Amygdala (tissue), 56 donors: ENCODE measurements at places on chromosomes 6 and 20.

GRCh38 chr6:170167657-170168159, 123.2 kb downstream of the DLL1 start:
- no peak for DNase-seq

DNA sequence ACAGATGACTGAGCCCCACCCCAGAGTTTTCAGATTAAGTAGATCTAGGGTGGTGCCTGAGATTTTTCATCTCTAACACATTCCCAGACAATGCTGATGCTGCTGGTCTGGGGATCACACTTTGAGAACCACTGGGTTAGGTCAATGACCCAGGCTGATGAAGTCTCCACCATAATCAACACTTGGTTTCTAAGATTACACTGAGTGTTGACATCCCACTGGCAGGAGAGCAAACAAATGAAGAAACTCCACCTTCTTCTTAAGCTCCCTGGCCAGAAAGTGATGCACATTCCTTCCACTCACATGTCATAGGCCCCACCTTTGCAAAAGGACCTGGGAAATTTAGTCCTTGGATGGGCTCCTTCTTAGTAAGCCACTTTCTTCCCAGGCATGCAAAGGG, 53.1 kb downstream of the MAFB start:
- DNase-seq: no peak

DNA sequence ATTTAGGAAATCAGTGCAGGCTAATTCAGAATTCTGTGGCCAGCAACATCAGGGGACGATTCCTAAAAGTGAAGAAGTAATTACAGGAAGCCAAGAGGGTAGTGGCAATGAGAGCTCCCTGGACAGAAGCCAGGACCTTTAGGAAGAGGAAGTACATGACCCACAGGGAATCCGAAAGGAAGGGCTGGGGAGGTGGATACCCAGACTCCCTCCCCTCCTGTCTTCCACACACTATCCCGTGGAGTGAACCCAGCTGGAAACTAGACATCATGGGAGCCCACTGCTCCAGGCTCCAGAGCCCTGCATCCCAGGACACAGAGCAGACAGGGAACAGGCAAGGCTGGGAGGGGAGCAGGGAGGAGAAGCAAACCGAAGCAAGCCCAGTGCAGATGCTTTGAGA, 83.0 kb downstream of the SNX5 start:
- DNase-seq: no peak

DNA sequence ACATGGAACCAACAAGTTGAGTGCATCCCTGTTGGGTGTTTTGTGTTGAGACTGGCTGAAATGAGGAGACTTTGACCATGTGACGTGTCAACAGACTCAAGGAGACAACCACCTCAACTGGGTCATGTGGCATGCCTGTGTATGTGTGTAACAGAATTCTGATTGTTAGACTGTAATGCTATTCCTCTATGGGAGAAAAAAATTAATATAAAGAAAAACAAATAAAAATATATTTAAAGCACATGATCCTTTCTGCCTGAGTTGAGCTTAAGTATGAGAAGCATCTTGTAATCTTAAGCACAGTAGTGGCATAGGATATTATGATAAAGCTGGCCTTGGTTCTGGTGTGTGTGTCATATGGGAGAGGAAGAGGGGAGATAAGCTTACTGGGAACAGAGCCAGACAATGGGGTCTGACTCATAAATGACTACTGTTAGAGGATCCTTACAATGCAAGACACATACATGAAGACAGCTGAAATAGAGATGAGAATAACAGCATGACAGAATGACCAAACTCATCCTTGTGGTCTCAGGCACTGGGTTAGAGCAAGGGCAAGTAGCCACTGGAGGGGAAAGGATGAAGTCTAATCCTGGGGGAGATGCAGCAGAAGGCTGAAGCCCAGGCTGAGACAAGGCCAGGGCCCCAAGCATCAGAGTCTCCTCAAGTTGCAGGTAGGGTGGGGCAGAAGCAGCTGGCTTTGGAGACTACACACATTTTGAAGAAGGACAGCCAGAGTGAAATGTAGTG, 9.2 kb downstream of the TP53INP2 start:
- no peak for DNase-seq

DNA sequence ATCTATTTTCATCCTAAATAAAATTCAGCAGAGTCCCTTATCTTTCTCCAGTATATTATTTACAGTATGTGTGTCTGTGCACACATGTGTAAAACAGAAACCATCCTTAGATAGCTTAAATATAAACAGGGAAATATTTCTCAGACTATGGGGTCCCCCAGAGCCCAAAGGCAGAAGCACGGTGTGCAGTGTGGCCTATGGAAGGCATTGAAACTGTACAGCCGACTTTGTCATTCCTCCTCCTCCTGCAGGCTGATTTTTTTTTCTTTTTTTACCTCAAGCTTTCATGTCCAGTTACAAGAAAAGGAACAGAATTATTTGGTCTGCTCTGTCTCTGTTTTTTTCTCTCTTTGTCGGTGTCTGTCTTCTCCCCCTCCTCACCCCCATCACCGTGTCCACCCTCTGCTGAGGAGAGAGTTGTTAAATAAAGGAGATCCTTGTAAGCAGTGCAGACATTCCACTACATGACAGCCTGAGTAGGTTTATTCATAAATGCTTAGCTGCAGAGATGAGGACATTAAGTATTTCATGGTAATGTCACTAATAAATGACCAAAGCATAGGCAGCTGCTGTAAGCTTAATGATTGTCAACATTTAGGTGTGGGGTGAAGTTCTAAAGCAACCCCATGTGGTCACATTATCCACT, 31.8 kb upstream of the SLC35D3 start:
- no peak for DNase-seq

DNA sequence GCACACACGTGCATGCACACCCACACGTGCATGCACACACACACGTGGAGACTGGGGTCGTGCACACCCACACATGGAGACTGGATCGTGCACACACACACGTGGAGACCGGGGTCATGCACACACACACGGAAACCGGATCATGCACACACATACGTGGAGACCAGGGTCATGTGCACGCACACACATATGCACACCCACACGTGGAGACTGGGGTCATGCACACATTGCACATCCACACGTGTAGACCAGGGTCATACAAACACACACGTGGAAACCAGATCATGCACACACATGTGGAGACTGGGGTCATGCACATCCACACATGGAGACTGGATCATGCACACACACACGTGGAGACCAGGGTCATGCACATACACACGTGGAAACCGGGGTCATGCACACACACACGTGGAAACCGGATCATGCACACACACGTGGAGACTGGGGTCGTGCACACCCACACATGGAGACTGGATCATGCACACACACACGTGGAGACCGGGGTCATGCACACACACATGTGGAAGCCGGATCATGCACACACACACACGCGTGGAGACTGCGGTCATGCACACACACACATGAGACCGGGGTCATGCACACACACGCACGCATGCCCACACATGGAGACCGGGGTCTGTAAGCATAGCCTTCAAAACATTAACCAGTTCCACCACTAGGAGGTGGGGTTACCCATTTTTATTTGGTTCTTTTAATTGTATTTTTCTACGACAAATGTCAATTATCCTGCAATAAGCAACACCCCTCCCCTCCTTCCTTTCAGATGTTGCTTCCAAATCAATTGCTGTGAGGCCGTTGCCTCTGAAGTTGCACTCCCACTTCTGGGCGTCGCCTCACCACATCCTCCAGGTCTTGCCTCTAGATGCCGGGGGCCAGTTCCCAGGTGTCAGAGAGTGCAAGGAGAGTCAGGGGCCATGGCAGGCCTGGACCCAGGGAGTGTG, 95.8 kb downstream of the TMEM242 start:
- no peak for DNase-seq

DNA sequence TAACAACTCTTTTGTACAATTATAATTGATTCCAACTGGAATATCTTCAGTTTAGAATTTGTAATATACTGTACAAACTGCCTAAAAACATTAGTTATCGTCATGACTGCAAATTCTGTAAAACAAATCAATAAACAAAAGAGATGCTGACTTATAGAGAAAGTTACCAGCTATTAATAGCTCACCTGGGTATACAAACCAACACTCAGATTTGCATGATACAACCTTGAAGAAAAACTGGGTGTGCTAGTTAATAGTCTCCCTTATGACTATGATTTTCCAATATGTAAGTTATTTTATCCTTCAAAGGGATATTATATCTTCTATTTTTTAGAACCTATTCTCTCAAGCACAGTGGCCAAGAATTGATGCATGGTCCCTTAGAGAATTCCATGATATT, 698.5 kb downstream of the FRK start:
- no peak for DNase-seq

GRCh38 chr6:157884756-157885155, 61.7 kb downstream of the SNX9 start:
- DNase-seq: no peak

GRCh38 chr6:25219216-25219916, 59.8 kb upstream of the CARMIL1 start:
- no peak for DNase-seq

DNA sequence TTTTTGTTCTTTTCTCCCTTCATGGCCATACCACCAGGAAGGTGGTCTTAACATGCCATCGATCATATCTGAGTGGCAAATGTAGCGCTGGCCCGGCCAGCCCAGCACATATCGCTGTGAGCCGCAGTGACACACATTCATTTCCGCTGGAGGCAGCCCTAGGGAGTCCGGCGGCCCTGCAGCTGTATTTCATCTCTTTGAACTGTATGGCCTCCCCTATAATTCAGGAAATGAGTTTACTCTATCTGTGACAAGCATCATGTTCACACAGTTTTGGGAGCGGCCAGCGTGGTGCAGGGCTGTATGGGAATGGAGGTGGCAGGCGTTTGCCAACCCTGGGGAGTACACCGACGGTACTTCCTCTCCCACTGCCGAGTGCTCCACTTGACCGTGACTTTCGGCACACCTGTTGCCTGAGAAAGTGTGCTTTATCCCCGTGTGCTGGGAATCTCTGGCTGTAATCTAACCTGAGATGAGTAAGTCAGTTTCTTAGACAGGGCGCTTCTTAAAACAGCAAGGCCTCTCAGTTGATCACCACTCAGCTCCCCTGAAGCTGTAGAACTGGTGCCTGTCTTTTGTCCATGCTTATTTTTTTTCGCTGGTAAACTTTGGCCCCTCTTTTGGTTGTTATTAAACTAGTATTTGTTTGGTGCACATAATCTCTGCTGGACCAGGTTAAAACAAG, 257.1 kb upstream of the TAB2 start:
- no peak for DNase-seq

GRCh38 chr6:44002067-44002592, 125.1 kb downstream of the MRPL14 start:
- no peak for DNase-seq

DNA sequence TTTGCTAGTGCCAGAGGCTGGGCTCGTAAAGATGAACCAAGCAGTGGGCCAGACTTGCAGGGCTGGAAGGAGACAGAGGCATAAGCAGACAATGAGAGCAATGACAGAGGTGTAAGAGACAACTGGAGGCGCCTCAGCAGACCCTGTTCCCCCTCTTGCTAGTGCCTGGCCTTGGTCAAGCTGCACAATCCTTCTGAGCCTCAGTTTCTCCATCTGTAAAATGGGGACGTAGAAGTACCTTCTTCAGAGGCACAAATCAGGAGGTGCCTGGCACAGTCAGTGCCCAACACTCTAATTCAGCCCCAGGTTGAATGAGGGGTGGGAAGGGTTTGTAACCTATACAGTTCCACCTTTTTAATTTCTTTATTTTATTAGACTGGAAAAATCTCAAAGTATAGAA, 23.2 kb downstream of the BPIFB1 start:
- no peak for DNase-seq

- DNase-seq: no peak
Observed at GRCh38 chr20:48737434-48738093, 90.2 kb downstream of the PREX1 start.

DNA sequence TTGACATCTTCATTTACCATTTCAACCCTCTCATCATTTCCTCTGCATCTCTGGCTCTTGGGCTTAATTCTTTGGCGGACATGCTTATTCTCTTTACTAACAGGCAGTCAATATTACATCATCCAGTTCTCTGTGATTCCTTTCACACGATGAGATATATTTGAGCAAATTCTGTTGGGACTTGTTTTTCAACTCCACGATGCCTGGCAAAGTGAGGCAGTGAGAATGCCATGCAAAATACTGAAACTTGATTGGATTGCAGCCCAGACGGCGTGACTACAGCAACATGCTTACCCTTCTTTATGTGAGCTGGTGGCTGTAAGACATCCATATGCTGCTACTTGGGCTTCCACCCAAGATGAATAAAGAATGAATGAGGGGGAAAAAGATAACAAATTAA, 101.7 kb upstream of the SPACA1 start:
- no peak for DNase-seq

DNA sequence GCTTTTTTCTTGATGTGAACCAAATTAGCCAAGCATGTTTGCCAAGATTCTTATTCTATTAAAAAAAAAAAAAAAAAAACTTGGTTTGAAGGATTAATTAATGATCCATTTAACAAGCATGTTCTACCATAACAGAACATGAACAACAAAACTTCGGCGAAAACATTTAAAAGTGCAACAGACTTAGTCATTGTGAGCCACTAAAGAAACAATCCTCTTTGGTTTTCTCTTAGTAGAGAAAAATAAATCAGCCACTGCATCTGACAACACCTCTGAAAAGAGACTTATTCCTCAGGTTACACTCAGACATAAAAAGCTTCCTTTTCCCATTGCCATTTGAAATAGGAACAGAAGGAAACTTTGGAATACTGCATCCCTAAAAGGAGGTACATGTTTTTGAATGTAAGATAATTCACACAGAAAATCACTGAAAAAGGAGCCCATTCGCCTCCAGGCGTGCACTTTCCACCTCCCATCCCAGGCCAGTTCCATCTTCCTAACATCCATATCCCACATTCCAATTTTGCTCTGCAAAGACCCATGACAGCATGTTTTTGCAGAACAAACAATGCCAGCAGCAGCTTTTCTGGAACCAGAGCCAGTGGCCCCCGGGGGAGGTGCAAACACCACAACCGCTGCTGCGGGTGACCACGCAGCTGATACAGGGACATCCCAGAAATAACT, 79.5 kb downstream of the ZMYND8 start:
- DNase-seq: peak; percentile 72

DNA sequence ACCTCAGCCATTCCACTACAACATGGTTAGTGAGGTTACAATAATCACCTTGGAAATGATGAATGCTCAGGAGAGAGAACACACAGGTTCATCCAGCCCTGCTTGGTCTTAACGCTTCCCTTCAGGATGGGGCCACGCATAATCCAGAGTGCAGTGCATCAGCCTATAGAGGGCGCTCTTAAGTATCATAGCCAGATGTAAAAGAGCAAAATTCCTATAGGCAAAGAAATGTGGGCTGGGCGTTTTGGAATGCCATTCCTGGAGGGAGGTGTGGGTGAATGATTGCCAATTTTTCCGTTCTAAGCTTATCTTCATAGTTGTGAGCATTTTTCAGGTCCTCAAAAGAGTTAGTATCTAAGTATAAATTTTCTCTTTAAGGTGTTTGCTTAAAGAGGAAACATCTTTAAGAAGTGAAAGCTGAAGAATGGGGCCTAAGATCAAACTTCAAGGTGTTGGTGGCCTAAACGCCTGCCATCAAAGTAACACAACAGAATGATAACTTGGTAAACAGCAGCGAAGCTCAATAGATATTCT, 1.8 kb downstream of the RIPOR2 start:
- DNase-seq: no peak

- DNase-seq: no peak
Observed at GRCh38 chr20:10719740-10720385, 46.1 kb upstream of the JAG1 start.
